ENCODE measurements at places on chromosomes 2 and 18.

DNA sequence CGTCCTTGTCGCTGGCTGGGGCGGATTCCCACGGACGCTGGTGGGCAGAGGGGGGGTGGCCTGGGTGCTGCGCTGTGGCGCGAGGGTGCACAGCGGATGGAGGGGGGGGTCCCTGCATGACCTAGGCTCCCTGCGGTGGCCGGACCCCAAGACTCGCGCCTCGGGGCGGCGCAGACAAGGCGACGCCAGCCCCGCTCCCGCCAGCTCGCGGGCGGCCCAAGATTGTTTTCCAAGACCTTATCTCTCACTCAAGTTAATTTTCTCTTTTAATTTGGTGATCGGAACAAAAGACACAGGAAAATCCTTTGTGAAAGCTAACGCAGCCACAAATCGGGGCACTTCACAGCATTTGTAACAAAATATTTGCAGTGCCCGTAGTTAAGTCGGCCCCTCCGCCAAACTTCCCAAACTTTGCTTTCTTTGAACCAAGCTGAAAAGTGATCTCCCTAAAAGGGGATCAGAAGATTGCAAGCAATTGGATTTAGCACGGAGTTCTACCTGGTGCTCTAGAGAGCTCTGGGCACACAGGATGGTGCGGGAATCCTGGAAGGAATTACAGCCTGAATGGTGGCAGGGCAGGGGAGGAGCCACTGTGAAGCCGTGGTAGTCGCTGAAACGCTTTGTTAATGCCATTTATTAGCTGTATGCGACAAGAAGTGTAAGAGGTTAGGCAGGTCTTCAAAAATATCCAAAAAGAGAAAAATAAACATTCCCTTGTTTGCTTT lies 4.8 kb upstream of the ID2 start:
- DNase-seq = peak; percentile 18

- no peak for DNase-seq
Measured at GRCh38 chr2:45130736-45131135, 121.5 kb upstream of the SIX2 start.

DNA sequence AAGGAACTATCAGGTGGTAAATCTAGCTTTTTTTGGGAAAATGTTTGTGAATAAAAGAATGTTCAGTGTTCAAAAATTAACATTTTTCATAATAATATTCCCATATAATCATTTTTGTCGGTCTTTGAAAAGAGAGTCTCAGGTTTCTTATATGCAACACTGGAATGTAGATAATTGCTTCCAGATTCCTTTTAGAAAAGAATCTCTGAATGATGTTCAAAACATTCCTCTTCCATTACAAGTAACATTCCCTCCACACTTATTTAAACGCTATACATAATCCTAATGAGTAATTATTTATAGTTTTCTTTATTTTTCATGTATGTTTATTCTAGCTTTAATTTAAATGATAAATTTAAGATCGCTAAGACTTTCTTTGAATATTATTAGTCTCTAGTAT lies 7.0 kb downstream of the ZSWIM2 start:
- DNase-seq = no peak

GRCh38 chr18:61528961-61529360 lies 195.7 kb downstream of the CDH20 start:
- DNase-seq = no peak

DNA sequence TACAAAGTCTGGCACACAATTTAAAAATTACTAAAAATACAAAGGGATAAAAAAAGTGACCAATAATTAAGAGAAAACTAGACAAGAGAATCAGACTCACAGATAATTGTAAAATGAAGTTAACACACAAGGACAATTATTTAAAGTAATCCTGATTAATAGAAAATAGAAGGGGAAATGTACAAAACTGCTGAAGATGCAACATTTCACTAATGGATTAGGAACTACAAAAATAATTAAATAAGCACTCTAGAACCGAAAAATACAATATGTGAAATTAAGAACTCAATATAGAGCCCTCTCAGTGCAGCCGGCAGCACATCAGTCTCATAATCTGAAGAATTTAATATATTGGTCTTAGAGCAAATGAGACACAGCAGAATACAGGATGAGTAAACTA lies 24.6 kb downstream of the HYCC2 start:
- DNase-seq = no peak

GRCh38 chr18:2976218-2977132 lies 36.5 kb downstream of the LPIN2 start:
- no peak for DNase-seq

- DNase-seq = no peak
Measured at GRCh38 chr2:236670235-236670620, 100.6 kb downstream of the ACKR3 start.

GRCh38 chr2:239273280-239274234 lies 127.3 kb downstream of the HDAC4 start:
- no peak for DNase-seq
